Activated T-helper 1 cell treated with Interleukin-2 at 50 U/mL for 16 hours (primary cell): ENCODE measurements at places on chromosomes 13 and 19.

- no peak for DNase-seq
Measured at GRCh38 chr19:16445238-16446107, 26.3 kb downstream of the EPS15L1 start.

- DNase-seq = no peak
Measured at GRCh38 chr13:59415498-59415897, 748.2 kb downstream of the DIAPH3 start.

GRCh38 chr19:56839652-56840450, 675 bp downstream of the PEG3 start:
- no peak for DNase-seq

DNA sequence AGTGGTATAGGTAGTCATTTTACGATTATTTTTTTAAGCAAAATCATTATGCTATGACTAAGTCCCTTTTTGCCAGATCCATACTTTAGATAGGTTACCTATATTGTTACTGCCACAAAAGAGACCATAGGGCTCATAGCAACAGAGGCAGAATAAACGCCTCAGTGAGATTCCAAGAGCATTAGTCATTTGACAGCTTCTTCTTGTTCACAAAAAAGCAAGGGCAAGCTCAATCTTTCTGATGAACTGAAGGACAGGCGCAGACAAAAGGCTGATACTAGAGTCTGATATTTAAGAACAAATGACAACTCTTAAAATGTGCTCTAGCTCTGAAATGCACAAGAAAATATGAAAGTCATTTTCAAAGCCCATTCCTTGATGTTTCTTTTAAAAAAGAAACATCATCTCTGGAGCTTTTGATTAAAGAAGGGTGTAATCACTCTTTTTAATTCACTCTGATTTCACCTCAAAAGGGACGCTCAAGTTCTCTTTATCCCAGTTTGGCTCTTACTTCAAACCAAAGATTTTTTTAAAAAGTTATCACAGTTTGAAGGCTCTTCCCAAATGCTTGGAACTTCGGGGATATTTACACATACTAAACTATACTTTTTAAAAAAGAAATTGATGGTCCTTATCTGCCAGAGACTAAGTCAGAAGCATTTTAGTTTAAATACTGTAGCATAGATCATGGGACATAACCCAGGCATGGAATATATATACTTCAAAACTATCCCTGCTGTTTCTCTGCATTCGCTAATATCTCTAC, 187.2 kb downstream of the EFNB2 start:
- no peak for DNase-seq

DNA sequence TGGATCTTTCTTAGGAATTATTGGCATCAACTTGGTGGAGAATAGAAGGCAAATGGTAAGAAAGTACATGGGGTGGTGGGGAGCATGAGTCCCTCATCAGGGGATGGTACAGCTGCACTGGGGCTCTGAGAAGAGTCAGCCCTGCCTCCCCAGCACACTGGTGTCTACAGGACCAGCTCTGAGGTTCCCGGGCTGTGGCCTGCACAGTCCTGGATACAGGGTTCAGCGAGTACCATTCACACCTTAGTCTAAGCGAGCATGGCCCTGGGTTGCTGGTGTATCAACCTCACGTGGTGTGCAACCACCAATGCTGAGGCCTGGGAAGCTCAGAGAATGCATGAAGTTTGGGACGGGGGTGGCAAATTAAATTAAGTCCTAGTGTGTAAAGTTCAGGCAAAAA, 10.1 kb downstream of the TMEM255B start:
- DNase-seq = no peak

DNA sequence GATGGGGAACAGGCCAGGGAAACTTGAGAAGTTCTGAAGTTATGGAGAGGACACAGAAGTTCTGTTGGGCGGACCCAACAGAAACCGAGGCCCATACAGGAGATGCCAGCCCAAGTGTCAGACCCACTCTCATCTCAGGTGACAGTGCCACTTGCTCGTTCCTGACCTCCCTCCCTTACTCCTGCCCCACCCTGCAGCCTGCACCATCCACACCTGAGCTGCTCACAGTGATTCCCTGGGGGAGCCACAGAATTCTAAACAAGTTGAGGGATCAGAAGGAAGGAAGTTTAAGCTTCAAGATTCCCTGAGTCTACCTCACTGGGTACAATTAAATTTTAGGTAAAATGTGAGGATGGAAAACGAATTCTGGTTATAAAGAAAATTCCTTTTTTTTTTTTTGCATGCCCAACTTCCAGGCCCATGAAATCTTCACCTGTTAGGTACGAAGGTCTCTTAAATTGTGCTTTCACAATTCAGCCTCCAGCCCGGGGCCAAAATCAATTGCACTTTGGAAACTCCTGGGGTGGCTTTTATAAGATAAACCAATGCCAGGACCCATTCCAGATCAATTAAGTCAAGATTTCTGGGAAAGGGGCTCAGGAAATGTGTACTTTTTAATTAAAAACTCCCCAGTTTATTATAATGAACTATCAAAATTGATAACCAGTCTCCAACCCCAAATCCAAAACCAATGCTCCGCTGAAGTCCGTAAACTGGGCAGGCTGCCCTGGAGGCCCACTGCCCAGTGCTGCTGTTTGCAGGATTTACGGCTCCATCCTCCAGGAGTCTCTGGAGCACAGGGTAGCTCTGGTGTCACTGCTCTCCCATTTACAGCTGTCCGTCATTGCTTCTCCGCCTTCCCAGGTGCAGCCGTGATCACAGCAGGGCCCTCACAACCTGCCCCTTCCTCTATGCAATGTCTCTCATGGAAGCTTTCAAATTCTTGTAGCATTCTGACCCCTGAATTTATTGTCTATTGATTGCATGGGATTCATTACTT, 643.5 kb downstream of the UQCRFS1 start:
- no peak for DNase-seq

- DNase-seq = no peak
Measured at GRCh38 chr13:31649766-31650165, 89.6 kb upstream of the RXFP2 start.

GRCh38 chr13:79659121-79659521, 178.2 kb downstream of the NDFIP2 start:
- DNase-seq = no peak

- no peak for DNase-seq
Measured at GRCh38 chr13:72651144-72651543, 76.3 kb downstream of the MZT1 start.

GRCh38 chr19:33442706-33443105, 69.2 kb downstream of the CEBPG start:
- DNase-seq = no peak

DNA sequence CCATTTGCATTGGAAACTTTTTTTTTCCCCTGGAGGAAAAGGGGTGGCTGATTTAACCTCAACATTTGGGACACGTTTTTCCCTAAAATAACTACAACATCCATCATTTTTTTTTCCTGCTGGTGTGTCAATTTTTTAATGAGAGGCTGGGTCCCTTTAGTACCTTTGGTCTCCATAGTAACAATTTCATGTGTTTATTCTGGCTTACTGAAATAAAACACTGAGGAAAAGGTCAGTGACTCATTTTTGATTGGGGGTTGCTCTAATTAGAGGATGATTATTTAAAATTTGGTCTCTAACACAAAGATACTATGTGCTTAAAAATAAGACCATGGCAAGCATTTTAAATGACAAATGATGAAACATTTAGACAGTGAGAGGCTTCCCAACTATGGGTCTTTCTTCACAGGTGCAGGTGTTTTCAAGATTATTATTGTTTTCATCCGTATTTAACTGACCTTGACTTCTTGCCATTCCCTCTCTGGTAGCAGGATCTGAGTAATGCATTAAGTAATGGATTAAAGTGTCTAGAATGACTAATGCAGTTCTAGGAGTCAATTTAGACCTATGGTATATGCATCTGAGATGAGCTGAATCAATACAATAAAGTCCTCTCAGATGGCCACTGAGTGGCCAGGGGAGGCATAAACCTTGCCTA, 406.4 kb downstream of the KCNRG start:
- no peak for DNase-seq
